ENCODE measurements at places on chromosomes 7 and 10.

- no peak for DNase-seq
Observed at GRCh38 chr10:62115321-62115720, 153.3 kb downstream of the RTKN2 start.

DNA sequence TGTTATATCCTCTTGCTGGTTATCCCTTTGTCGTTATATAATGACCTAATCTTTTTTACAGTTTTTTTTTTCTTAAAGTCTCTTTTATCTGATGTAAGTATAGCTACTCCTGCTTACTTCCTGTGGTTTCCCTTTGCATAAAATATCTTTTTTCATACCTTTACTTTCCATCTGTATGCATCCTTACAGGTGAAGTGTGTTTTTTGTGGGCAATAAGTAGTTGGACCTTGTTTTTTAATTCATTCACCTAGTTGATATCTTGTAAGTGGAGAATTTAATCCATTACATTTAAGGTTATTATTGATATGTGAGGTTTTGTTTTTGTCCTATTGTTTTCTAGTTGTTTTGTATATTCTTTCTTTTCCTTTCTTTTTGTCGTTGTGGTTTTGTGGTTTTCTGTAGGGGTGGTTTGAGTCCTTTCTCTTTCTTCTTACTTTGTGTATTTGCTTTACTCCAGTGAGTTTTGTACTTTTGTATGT is 168.6 kb downstream of the MLLT10 start:
- no peak for DNase-seq

DNA sequence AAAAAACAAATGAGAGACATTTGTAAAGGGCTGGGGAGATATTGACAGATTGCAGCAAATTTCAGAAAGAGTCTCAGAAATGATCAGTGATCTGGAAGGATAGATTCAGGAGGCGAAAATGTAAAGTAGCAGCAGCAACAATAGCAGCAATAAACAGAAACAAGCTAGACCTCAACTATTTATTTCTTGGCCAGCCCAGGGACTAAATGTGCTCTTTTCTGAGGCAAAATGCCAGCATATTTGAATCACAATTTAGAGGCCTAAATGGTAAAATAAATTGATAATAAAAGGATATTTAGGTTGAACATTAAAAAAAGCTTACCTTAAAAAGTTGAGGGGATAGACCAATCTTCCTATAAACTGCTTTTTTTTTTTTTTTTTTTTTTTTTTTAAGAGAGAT is 134.6 kb upstream of the ITGB1 start:
- no peak for DNase-seq

- DNase-seq = no peak
Observed at GRCh38 chr7:32243687-32244290, 173.6 kb upstream of the PDE1C start.

DNA sequence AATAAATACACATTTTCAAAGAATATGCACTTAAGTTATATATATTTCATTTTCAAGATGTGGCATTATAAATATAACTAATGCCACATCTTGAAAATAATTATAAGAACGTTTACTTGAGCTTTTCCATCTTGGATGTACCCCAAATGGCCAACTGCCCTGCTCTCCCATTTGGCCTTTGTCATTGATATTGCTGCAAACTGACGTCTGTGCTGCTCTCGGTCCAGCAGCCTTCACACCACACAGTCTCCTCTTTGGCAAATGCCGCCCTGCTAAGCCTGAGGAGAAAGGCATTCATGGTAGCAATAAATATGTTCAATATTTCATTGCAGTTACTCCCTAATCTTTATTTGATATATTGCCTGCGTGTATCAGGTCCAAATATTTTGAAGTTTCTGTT is 384.6 kb upstream of the ADARB2 start:
- no peak for DNase-seq

DNA sequence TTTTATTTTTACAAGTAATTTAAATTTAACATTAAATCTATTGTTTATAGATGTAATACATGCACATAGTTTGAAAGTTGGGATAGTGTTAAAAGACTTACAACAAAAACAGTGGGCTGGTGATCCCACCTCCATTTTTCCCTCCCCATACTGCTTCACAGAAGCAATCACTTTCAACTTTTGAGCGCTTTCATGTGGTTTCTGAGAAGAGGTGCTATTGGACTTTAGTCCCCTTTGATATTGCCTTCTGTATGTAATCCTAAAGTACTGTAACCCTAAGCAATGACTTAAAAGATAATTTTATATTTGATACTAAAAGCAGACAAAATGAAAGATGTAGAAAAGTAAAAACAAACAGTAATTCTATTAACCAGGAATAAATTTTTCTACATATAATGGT is 88.1 kb upstream of the FAM171A1 start:
- DNase-seq = no peak

- no peak for DNase-seq
Observed at GRCh38 chr7:55073051-55073511, 54.3 kb downstream of the EGFR start.

- DNase-seq = no peak
Observed at GRCh38 chr10:9081253-9081652, 1026.8 kb downstream of the GATA3 start.

GRCh38 chr7:143410521-143411004 is 1.9 kb upstream of the EPHA1 start:
- DNase-seq = no peak

DNA sequence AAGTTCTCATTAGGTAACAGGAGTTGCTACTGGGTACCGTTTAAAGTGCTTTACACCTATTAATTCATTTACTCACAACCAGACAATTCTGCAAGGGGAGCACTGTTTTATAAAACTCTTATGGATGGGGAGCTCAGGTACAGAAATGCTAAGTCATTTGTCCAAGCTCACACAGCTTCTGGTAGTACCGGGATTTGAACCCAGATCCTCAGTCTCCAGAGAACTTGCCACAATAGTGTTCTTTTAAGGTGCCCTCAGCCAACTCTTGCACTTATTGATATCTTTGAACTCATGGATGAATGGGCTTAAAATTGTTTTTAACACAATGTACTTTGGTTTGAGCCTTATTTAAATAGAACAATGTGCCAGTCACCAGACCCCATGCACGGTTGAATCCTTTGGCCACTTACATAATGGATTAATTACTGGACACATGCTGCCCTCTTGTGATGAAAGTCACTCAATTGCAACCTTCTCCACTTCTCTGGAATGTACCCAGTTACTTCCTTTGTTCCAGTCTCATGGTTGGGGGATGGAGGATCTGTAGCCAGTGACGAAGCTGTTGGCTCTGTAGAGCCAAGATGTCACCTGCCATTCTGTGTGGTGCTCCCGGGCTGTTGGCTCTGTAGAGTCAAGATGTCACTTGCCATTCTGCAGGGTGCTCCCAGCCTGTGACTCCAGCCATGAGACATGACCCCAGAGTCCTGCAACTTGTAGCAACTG is 65.6 kb downstream of the NOD1 start:
- DNase-seq = peak; percentile 56

DNA sequence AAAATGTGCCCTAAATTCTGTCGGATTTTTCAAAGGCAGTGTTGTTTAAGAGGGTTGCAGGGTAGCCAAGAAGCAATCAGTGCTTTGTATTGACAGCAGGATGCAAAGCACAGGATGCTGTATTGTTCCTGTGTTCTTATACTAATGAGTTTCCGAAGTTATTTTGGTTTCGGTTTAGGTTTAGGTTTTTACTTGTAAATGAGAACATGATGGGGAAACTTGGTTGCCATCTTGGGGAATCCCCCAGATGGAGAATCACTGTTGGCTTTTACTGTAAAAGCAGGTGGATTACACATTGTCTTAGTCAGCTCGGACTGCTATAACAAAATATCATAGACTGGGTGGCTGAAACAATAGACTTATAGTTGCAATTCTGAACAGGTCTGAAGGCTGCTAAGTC is 72.1 kb downstream of the INHBA start:
- DNase-seq = no peak
